ENCODE measurements at places on chromosomes 3 and 15.

DNA sequence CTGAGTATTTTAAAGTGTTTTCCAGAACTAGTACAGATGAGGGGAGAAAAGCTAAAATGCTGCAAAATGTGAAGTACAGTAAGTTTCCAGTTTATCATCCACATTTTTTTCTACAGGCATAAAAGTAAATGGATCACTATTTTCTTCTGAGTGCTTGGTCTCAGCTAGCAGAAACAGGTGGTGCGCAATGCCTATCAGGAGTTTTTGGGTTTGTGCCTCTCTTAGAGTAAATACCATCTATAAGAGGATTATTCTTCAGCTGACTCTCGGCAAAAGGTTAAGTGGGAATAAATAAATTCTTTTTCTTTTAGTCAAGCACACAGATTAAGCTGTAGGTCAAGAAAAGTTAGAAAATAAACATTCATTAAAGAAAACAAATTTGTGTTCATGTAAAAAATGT lies 1027.7 kb downstream of the PLOD2 start:
- H3K36me3 ChIP-seq: no peaks in the 10 kb centered on the region
- no peak overlapping the region for H3K4me3 ChIP-seq
- H3K4me1 ChIP-seq: no peaks in the 10 kb centered on the region
- no peak overlapping the region for H3K27ac ChIP-seq

DNA sequence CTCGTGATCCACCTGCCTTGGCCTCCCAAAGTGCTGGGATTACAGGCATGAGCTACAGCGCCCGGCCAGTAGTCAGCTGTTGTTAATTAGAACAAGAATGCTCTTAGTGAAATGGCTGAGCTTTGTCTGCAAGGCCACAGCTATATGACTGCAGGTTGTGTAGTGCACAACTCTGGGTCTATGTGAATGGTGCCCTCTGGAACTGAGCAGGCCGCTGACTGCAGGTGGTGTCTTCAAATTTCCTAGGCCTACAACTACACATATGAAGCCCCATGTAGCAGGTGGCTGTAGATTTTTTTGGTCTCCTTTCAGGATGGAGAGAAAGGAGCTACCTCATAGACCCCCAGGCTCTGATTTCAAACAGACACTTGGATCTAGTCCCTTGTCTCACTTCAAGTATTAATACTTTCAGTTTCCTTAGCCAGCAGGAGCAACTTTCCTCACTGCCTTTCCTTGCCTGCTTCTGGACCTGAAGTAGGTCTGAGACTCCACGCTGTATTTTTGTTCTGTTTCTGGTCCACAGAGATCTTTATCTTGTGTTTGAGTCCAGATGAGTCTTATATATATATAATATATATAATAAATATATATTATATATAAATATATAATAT lies 86.9 kb downstream of the C3orf80 start:
- no peak for DNase-seq
- no peak overlapping the region for H3K4me3 ChIP-seq
- H3K27me3 ChIP-seq: no peaks in the 10 kb centered on the region
- H3K36me3 ChIP-seq: peaks cover 4% of the 10 kb centered on the region

DNA sequence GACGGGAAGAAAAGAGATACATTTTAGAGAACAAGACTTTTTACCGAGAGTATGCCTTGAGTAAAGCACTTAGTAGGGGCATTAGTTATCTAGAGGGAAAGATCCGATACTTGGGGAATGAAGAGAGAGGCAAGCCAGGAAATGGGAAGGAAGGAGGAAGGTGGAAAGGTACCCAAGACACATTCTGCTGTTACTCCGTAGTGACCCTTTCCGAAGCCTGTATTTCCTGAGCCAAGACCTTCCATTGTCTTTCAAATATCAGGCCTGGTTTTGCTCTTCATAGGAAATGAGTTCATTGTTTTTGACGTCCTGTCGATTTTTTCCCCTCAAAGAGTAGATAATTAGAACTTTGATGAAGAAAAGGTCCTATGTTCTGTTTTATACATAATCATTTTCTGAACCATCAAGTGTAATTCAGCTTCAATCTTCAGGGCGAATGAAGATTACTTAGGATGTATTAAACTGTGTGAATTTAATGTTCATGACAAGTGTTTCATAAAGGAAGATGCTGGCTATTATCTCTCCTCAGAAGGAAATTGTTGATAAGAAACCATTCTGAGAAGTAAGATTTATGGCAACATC lies 95.7 kb downstream of the PPM1L start:
- H3K27ac ChIP-seq: no peak overlapping the region
- H3K4me1 ChIP-seq: no peaks in the 10 kb centered on the region
- H3K4me3 ChIP-seq: no peak overlapping the region
- H3K36me3 ChIP-seq: no peaks in the 10 kb centered on the region

DNA sequence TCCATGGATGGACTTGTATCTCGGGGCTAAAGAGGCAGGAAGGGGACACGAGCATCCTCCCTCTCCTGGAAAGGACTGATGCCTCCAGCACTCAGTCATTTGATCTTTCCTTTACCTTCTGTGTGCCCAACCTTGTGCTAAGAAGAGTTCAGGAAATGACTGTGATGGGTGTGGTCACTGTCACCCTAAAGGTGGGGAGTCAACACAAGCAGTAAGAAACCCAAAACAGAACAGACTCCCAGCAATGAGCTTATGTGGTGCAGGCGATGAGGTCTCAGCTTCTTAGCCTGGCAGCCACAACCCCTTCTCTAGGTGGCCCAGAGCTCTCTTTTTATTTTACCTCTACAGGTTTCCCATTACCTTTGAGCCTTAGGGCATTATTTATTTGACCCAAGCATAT lies 3.8 kb downstream of the MPI start:
- H3K27me3 ChIP-seq: no peaks in the 10 kb centered on the region
- DNase-seq: peak; percentile 48
- H3K36me3 ChIP-seq: no peaks in the 10 kb centered on the region
- peaks cover 33% of the 10 kb centered on the region for H3K4me1 ChIP-seq
- H3K4me3 ChIP-seq: peak overlapping the region; percentile 18

DNA sequence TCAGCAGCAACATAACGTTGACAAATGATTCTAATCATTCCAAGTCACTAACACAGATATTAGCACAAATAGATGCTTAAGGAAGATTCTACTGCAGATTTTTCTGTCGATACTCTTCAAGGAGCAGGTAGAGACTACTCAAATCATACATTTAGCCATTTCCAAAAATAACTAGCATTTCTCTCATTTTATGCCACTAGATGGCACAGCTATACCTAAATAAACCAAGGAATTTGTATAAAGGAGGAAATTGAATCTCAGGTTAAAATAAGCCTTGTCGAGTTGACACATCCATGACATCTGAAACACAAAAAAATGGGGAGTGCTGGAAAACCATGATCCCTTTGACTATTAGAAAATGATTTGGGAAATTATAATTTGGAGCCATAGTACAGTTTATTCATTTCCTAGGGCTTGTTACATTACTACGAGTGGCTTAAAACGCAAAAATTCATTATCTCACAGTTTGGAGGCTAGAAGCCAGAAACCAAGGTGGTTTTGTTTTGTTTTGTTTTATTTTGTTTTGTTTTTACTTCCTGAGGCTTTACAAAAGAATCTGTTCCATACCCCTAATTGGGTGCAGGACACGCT lies 59.5 kb upstream of the STRIT1 start:
- H3K4me1 ChIP-seq: no peaks in the 10 kb centered on the region
- H3K27ac ChIP-seq: no peak overlapping the region
- H3K4me3 ChIP-seq: no peak overlapping the region
- no peaks in the 10 kb centered on the region for H3K36me3 ChIP-seq
- peak; percentile 16 for DNase-seq

GRCh38 chr15:41594801-41595746 lies 36.1 kb downstream of the TYRO3 start:
- no peaks in the 10 kb centered on the region for H3K36me3 ChIP-seq
- no peaks in the 10 kb centered on the region for H3K4me1 ChIP-seq
- DNase-seq: no peak
- H3K27ac ChIP-seq: no peak overlapping the region
- no peak overlapping the region for H3K4me3 ChIP-seq

GRCh38 chr3:187906920-187907319 lies 161.7 kb upstream of the BCL6 start:
- H3K36me3 ChIP-seq: no peaks in the 10 kb centered on the region
- H3K27ac ChIP-seq: no peak overlapping the region
- no peaks in the 10 kb centered on the region for H3K4me1 ChIP-seq
- no peaks in the 10 kb centered on the region for H3K27me3 ChIP-seq
- no peak for DNase-seq

GRCh38 chr3:125043599-125044151 lies 12.1 kb downstream of the HEG1 start:
- no peaks in the 10 kb centered on the region for H3K27me3 ChIP-seq
- no peak for DNase-seq
- peak overlapping the region; percentile 7 for H3K27ac ChIP-seq
- H3K4me3 ChIP-seq: no peak overlapping the region

GRCh38 chr3:143608966-143609365 lies 239.3 kb downstream of the SLC9A9 start:
- no peaks in the 10 kb centered on the region for H3K27me3 ChIP-seq
- H3K4me3 ChIP-seq: no peak overlapping the region
- DNase-seq: no peak
- no peaks in the 10 kb centered on the region for H3K4me1 ChIP-seq
- H3K27ac ChIP-seq: no peak overlapping the region
